Posterior cingulate gyrus (tissue), 11 donors: ENCODE measurements at places on chromosomes 13 and 19.
A peak's percentile ranks its signal among the peaks of the same experiment; 100 is the strongest.

- no peak for DNase-seq
Observed at GRCh38 chr19:9848762-9849161, 13.6 kb downstream of the PIN1 start.

- peak; percentile 41 for DNase-seq
Observed at GRCh38 chr19:22622901-22623840, 11.0 kb upstream of the ZNF492 start.

DNA sequence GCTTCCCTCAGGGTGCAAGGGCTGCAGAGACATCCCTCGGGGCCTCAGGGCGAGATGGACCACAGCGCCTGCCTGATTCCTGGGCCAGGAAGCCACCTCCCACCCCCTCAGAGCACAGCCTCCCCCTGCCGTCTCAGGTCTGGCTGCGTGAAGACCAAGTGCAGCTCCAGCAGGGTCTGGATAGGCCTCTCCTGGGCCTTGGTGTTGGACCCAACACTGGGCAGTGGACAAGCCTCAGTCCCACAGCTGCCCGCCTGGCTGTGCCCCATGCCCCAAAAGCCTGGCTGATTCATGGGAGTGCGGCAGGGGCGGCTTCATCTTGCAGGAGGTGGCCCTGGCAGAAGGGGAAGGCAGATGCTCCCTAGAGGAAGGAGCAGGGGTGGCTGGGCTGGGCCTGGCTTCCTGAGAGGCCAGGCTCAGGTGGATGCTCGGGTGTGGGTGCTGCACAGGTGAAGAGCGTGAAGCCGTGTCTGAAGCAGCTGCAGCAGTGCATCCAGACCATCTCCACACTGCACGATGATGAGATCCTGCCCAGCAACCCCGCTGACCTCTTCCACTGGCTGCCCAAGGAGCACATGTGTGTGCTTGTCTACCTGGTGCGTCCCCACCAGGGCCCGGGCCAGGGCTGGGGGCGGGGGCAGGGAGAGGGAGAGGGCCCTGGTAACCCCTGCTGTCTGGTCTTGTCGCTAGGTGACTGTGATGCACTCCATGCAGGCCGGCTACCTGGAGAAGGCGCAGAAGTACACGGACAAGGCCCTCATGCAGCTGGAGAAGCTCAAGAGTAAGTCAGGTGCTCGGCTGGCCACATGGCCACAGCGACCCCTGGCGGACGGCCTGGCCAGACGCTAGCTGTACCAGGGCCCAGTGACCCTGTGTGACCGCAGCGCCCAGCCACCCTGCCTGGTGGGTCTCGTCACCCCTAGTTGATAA lies 21.7 kb downstream of the MAU2 start:
- DNase-seq: no peak

- DNase-seq: no peak
Observed at GRCh38 chr19:7787141-7787540, 24.1 kb downstream of the CLEC4M start.

GRCh38 chr13:28357247-28357825 lies 137.6 kb downstream of the FLT1 start:
- no peak for DNase-seq

DNA sequence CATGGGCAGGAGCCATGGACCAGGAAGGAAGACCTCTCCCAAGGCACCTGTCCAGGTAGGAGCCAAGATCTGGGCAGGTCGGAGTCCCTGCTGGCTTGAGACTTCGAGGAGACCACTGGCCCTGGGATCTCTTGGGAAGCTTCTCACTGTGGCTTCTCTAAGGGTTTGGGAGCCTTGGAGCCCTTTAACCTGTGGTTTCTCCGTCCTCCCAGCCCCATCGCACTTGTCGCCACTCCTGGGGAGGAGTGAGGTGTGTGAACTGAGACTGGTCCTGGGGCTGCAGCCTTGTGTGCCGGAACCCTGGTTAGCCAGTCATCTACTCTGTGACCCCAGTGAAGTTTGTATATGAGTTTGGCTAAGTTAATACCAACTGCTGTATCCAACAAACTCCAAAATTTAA lies 8.2 kb downstream of the ZNF805 start:
- no peak for DNase-seq

GRCh38 chr13:99572921-99573320 lies 71.6 kb downstream of the TM9SF2 start:
- no peak for DNase-seq

DNA sequence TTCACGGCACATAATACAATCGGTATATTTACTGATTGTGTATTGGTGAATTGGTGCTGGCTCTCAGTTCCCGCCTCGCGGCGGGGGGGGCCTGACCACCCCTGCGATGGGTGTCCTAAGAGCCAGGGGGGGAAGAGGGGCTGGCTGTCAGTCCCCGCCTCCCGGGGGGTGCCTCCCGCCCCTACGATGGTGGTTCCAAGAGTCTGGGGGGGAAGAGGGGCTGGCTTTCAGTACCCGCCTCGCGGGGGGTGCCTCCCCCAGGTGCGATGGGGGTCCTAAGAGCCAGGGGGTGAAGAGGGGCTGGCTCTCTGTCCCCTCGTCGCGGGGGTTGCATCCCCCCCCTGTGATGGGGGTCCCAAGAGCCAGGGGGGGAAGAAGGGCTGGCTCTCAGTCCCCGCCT lies 2321.8 kb upstream of the PCDH20 start:
- DNase-seq: peak; percentile 72

- no peak for DNase-seq
Observed at GRCh38 chr13:108958013-108958376, 328.6 kb downstream of the MYO16 start.
